ENCODE measurements at places on chromosomes 6 and 20.
A peak's percentile ranks its signal among the peaks of the same experiment; 100 is the strongest.

DNA sequence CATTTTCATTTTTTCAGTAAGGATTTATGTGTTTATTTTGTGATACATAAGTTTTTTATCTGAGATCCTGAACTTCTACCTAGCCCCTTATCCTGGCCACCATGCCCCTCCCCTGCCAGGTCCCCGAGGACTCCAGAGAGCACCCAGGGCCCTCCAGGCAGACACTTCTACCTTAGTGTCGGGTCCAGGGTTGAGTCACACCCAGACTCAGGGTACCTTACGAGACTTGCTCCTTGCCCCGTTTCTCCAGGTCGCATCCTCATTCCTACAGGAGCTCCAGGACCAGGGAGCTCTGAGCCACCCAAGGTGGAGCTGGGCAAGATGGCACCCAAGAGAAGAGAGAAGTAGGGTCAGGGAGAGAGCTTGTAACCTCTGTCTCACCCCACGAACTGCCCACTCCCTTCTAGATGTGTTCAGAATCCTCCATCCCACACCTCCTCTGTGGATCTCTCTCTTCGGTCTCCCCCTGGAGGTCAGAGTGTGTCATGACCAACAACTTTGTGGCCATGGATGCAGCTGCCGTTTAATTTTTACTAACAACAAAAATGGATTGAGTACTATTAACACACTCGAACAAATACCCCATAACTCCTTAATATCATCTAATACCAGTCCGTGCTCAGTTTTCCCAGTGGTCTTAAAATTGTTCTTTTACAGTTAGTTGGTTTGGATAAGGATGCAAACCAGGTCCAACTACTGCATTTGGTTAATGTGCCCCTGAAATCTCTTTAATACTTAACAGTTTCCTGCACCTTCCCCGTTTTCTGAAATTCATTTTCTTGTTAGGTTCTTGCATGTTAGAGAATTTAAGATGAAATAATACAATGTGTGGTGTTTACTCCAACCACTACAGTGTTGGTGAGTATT, 130.6 kb upstream of the INSM1 start:
- peak; percentile 67 for DNase-seq

- no peak for DNase-seq
Measured at GRCh38 chr6:150999107-150999506, 133.6 kb downstream of the MTHFD1L start.

GRCh38 chr6:41209547-41210320, 8.8 kb upstream of the TREML2 start:
- DNase-seq: no peak

DNA sequence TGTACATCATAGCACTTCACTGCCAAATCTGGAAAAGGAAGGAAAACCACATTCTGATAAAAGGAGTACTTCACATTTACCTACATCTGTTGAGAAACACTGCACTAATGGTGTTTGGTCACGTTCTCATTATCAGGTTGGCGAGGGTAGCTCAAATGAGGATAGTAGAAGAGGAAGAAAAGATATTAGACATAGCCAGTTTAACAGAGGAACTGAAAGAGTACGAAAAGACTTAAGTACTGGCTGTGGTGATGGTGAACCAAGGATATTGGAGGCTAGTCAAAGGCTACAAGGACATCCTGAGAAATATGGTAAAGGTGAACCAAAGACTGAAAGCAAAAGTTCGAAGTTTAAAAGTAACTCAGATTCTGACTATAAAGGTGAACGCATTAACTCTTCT, 32.0 kb upstream of the GJA10 start:
- no peak for DNase-seq

DNA sequence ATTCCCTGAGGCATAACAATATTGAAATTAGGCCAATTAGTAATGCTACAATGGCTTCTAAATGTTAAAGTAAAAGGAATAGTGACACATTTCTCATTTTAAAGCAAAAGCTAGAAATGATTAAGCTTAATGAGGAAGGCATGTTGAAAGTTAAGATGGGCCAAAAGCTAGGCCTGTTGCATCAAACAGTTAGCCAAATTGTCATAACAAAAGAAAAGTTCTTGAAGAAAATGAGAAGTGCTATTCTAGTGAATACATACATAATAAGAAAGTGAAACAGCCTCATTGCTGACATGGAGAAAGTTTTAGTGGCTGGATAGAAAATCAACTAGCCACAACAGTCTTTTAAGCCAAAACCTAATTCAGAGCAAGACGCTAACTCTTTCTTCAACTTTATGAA, 12.9 kb downstream of the OR2A4 start:
- DNase-seq: no peak

DNA sequence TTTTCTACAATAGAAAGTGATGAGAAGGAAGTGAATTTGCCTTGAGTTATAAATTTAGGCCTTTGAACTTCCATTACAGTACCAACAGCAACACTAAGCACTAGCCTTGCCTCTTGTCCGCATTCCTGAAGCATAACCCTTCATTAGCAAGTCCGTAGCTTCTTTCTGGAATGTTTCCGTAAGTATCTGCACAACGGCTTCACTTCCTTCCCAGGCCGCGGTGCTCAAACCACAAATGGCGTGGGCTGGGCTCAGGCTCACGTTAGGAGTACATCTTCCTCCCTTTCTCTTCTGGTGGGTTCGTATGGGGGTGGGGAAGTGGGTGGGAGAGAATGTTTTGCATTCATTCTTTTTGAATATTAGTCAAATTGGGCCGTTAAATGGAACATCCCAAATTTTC, 193.8 kb upstream of the SNX9 start:
- DNase-seq: no peak

DNA sequence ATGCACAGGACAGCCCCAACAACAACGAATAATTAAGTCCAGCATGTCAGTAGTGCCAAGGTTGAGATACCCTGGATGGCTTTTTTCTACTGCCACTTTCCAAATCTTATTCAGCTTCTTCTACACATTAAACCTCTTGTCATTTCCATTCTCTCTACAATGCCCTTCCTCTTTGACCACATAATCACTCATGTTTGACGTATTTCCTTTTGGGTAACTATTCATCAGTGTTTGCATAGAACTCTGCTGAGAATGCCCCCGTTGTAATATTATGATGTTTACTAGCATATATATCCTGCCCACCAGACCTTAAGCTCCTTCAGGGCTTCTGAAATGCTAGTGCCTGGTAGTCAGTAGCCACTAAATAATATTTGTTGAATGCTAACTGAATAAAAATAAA, 515.3 kb upstream of the RNF217 start:
- no peak for DNase-seq

GRCh38 chr20:10922941-10923340, 249.1 kb upstream of the JAG1 start:
- no peak for DNase-seq

DNA sequence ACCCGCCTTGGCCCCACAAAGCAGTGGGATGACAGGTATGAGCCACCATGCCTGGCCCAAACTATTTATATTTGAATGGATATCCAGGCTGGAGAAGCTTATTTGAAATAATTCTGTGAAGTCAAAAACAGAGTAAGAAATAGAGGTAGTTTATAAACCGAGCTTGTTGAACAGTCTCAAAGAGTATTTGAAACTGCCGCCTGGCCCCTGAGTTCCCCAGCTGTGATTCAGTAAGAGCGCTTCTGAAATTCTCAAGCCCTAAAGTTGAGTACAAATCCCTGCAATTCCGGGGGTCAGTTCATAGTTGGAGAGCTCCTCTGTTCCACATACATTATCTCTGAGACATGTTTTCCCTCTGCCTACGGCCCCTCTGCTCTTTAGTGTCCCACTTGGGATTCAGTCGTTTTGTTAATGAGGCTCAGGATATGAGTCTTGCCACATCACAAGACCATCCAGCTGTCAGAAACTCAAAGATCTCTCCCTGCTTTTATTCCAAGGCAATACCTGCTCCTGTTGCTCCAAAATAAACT, 127.8 kb downstream of the SOD2 start:
- no peak for DNase-seq

GRCh38 chr6:90415178-90415577, 118.5 kb upstream of the BACH2 start:
- no peak for DNase-seq

DNA sequence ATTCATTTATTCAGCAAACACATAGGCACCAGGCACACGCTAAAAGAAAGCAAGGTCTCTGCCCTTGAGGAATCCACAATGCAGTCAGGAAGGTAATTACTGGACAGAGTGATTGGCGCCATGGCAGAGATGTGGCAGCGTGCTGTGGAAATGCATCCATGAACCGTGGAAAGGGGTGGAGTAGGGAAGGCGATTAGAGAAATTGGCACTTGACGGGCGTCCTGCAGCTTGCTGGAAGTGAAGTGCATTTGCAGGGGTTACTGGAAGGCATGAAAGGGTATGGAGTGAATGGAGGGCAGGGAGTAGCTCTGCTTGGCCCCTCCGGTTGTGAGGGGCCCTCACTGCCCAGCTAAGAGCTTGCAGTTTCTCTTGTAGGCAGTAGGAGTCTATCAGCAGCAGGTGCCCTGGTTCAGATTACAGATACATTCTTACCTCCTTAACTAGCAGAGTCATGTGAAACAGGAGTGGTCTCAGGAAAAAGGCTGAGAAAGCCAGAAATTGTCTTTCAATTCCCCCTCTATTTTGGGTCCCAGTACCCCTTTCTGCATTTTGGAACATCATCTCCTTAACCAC, 122.5 kb upstream of the TIAM2 start:
- no peak for DNase-seq

- no peak for DNase-seq
Measured at GRCh38 chr20:10633718-10634117, 40.1 kb downstream of the JAG1 start.

DNA sequence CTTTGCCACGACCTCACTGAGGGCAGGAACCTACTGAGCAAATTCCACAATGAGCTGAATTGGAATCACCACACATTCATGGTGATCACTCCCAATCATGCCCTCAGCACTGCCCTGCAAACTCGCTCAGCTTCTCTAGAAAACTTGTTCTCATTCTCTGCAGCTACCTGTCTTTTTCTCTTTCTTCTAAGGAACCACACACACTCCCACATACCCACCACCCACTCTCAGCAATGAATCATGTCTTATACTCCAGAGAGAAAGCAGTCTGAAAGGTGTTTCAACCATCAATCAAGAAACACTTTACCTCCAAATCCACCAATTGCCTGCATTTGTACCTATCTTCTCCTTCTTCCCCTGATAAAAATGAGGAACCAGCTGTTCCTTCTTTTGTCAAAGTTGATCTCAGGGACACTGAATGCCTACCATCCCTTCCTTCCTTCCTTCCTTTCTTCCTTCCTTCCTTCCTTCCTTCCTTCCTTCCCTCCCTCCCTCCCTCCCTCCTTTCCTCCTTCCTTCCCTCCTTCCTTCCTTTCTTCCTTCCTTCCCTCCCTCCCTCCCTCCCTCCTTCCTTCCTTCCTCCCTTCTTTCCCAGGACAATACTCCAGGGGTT, 84.6 kb upstream of the SGK1 start:
- DNase-seq: no peak

- no peak for DNase-seq
Measured at GRCh38 chr20:24951536-24952083, 2.5 kb downstream of the CST7 start.

DNA sequence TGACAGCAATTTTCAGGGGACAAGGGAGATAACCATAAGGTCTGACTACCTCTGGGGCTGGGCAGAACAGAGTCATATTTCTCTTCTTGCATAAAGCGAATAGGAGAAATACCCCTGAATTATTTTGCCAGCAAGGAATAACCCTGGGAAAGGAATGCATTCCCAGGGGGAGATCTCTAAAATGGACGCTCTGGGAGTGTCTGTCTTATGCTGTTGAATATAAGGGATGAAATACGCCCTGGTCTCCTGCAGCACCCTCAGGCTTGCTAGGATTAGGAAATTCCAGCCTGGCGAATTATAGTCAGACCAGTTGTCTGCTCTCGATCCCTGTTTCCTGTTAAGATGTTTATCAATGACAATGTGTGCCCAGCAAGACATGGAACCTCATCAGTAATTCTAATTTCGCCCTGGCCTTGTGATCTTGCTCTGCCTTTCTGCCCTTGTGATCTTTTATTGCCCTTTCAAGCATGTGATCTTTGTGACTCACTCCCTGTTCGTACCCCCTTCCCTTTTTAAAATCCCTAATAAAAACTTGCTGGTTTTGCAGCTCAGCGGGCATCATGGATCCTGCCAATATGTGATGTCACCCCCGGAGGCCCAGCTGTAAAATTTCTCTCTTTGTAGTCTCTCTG, 221.6 kb upstream of the HS3ST5 start:
- DNase-seq: no peak
